CD4-positive, alpha-beta T cell treated with Interleukin-4 for 1 hour (primary cell): ENCODE measurements at places on chromosomes 13 and 19.

DNA sequence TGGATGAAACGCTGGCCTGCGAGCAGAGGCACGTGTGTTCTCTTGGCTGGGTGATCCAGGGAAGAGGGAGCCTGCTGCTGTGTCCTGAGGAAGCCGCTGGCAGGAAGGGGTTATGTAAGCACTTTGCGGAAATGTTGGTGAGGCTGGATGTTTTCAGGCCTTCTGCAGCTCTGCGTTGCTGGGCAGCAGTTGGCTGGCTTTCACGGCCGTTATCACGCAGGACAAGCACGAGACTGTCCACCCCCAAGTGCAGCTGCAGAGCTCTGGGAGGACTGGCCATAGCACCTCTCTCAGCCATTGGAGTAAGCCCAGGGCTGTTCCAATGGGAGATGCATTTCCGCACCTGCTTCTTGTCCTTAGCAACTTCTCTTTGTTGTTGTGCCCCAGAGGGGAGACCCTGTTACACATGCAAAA lies 146.9 kb upstream of the SOX21 start:
- no peak for DNase-seq

DNA sequence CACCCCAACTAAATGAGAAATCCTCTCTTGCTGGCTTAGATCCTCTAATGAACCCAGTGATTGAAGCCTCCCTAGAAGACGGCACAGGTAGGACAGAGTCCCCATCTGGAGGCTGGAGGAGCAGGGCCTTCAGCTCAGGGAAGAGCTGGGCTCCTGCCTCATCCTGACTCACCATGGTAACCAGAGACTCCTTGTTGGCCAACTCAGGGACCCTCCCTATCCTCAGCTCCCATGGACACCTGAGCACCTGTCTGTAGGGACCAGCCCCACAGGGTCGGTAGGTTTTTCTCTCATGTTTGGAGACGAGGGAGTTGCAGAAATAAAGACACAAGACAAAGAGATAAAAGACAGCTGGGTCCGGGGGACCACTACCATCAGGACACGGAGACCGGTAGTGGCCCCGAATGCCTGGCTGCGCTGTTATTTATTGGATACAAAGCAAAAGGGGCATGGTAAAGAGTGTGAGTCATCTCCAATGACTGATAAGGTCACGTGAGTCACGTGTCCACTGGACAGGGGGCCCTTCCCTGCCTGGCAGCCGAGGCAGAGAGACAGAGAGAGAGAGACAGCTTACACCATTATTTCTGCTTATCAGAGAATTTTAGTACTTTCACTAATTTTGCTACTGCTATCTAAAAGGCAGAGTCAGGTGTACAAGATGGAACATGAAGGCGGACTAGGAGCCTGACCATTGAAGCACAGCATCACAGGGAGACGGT lies 26.6 kb downstream of the SIGLEC7 start:
- DNase-seq, result no peak

DNA sequence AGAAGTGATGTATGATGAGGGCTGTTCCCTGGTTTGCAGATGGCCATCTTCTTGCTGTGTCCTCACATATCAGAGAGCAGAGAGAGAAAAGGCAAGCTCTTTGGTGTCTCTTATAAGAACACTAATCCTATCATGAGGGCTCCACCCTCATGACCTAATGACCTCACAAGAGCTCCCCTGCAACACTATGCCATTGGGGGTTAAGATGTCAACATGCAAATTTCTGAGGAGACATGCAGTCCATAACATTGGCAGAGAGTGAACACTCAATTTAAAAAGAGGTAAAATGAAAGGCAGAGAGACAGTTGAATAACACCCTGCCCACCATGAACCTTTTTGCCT lies 10.9 kb downstream of the FAM187B start:
- no peak for DNase-seq

DNA sequence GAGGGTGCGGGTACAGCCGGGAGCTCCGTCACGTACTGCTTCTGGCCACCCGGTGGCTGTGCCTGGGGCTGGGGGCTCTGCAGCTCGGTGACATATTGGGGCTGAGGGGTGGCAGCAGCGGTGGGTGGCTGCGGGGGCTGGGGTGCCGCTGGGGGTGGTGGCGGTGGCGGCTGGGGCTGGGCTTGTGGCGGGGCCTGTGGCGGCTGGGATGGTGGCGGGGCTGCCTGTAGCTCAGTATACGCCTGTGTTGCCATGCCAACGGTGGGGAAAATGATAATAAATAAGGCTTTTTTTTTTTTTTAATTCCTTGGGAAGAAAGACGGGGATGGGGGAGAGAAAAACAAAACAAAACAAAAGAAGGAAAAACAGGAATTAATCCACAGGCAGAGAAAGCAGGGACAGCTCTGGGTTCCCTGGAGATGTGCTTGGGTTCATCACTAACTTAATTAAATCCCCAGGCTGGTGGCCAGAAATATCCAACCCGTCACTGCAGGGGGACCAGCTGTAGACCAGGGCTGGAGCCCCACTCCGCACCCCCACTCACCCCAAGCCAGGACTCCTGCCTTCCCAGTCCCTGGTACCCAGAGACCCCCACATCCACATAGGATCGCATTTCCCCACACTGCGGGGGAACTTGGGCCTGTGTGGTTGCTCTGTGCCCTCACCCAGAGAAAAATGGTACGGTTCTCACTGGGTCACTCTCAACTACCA lies 12.4 kb downstream of the RFX1 start:
- DNase-seq, result no peak

GRCh38 chr13:77537289-77537919 lies 1.9 kb downstream of the SCEL start:
- DNase-seq, result no peak

GRCh38 chr13:95516021-95516420 lies 36.5 kb upstream of the CLDN10 start:
- DNase-seq, result no peak

GRCh38 chr13:46386392-46387063 lies 524 bp downstream of the RUBCNL start:
- no peak for DNase-seq

- no peak for DNase-seq
Measured at GRCh38 chr13:39353988-39354387, 249.0 kb downstream of the LHFPL6 start.

GRCh38 chr19:55579766-55580621 lies 654 bp downstream of the ZNF579 start:
- DNase-seq, result no peak

DNA sequence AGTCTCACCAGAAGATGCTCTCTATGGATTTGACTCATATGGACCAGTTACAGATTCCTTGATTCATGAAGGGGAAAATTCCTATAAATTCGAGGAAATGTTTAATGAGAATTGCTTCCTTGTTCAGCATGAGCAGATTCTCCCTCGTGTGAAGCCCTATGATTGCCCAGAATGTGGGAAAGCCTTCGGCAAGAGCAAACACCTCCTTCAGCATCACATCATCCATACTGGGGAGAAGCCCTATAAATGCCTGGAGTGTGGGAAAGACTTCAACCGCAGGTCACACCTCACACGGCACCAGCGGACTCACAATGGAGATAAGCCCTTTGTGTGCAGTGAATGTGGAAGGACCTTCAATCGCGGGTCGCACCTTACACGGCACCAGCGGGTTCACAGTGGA lies 10.7 kb downstream of the ZNF460 start:
- no peak for DNase-seq

DNA sequence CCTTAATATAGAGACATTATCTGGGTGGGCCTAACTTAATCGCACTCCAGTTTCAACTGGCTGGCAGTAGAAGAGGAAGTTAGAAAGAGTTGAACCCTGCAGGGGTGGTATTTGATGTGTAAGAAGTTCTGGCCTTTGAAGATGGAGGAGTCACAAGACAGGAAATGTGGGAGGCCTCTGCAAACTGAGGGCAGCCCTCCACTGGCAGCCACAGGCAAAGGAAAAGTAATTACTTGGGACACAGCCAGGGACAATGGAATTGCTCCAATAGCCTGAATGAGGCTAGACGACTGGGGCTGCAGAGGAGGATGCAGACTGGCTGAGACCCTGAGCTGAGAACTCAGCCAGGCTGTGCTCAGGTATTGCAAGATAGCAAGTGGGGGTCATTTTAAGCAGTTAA lies 703.3 kb upstream of the ARGLU1 start:
- DNase-seq, result no peak

- DNase-seq, result no peak
Measured at GRCh38 chr19:35696835-35697234, 7.5 kb upstream of the ZBTB32 start.

DNA sequence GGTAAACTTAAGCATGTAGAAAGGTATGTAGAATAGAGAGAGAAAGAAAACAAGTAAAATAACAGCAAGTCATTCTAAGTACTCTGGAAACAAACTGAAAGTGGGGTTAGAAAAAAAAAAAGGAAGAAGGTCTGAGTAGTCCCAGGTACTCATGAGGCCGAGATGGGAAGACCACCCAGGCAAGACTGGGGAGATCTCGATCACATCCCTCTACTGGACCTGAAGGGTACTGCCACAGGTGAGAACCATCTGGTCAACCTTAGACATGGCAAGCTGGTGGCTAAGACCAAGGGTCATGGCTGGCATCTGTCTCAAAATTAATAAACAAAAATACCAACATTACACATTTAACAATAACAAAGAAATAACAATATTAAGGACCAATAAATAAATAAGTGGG lies 36.3 kb upstream of the ZNF724 start:
- peak; percentile 26 for DNase-seq

- DNase-seq, result peak; percentile 28
Measured at GRCh38 chr19:31350693-31351055, 1.4 kb upstream of the TSHZ3 start.

DNA sequence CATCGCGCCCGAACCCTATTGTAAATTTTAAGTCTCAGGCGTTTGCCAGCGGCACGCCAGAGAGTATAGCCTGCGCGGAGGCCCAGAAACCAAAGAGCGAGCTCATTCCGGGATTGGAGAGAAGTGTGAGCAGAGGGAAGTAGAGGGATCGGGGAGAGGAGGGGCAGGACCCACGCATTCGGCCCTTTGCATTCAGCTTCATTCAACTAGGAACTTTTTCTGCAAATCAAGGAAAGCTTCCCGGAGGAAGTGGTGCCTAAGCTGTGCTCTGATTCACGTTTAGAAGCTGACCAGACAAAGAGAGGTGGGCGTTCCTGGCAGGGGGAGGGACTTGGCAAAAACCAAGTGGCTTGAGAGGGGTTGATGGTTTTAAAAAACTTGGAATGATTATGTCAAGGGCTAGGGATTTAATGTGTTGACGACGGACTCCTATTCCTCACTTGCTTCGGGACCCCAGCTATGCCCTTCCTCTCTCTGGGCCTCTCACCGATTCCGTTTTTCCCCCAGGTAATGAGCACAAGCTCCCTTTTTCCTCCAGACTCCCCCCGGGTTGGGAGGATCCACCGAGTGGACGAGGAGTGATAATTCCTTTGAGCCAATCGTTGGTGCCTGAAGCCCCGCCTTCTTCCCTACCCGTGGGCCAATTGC lies 811 bp upstream of the PRMT1 start:
- DNase-seq, result no peak

DNA sequence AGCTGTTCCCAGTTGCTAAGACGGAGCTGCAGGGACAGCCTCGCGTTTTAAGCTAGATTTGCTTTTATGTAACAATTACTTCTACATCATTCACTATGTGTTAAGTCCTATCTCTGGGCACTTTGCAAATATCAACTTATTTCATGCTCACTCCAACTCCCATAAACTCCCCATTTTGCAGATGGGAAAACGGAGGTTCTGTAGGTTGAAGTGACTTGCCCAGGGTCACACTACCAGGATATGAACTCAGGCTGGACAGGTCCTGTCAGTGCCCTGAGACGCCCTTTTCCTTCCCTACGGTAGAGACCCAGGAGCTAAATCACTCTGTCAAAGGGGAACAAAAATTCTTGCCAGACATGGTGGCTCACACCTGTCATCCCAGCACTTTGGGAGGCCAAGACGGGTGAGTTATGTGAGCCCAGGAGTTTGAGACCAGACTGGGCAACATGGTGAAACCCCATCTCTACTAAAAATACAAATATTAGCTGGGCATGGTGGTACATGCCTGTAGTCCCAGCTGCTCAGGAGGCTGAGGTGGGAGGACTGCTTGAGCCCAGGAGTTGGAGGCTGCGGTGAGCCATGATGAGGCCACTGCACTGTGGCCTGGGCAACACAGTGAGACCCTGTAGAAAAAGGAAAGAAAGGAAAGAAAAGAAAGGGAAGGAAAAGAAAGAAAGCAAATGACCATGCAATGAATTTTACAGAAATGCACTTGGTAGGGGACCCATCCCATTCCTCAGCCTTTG lies 14.5 kb upstream of the NFIC start:
- DNase-seq, result no peak

DNA sequence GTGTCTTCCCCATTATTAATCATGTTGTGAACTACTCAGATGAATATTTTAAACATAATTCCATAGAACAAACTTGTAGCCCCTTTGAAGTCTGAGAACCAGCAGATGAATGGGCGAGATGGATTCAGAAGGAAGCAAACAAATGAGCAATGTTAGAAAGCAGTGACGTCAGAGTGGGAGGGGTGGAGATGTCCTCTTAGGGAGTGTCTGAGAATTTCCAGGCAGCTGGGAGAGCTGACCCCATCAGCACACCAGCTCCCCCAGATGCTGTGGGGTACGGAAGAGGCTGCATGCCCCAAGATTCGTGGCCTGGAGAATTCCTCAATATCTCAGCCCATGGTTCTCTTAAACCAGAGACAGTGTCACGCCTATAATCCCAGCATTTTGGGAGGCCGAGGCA lies 68.6 kb downstream of the DPF1 start:
- no peak for DNase-seq

DNA sequence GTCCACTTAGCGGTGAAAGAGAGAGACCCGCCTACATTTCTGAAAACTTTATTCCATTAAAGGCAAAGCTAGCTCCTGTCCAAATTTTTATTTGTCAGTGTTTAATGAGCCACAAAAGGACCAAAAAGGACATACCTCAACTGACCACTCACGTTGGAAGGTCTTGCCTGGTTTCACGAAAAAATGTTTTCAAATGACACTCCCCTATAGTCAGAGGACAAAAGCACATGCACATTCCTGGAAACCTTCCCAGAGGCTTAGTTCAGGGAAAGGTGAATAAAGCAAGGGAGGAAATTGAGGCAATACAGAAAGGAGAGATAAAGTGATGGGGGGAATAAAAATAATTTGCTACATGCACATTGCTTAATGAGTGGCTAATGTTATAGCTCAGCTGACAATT lies 55.6 kb downstream of the DOCK9 start:
- DNase-seq, result no peak

GRCh38 chr19:4089400-4089908 lies 22.8 kb upstream of the ZBTB7A start:
- peak; percentile 64 for DNase-seq

DNA sequence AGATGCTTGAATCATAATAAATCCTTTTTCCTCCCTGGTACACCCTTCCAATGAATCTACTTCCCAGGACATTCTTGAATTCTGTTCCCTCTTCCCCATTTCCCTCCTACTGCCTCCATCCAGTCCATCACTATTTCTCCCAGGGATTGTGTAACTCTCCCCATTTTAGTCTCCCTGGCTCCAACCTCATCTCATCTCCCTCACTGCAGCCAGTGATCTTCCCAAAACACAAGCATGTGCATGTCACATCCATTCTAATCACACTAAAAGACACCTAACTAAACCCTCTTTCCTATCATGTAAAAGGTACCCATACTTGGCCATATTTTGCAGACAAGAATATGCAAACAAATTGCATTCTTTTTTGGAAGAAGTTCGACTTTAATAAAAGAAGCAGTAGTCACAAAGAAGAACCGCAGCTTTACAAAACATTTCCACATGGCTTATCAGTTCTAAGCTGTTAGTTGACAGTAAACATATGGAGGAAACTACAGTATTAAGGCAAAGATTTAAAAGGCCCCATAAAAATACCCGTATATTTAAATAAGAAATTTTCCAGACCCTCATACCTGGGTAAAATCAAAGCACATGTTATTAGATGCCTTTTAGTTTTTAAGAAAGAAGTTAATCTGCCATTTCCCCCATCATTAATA lies 111.0 kb downstream of the KCTD12 start:
- no peak for DNase-seq

- DNase-seq, result peak; percentile 92
Measured at GRCh38 chr19:13155472-13156359, 5.5 kb downstream of the IER2 start.
